ENCODE measurements at places on chromosomes 1 and 21.
A peak's percentile ranks its signal among the peaks of the same experiment; 100 is the strongest.

- no peak for DNase-seq
Measured at GRCh38 chr1:1101503-1101902, 14.4 kb downstream of the C1orf159 start.

DNA sequence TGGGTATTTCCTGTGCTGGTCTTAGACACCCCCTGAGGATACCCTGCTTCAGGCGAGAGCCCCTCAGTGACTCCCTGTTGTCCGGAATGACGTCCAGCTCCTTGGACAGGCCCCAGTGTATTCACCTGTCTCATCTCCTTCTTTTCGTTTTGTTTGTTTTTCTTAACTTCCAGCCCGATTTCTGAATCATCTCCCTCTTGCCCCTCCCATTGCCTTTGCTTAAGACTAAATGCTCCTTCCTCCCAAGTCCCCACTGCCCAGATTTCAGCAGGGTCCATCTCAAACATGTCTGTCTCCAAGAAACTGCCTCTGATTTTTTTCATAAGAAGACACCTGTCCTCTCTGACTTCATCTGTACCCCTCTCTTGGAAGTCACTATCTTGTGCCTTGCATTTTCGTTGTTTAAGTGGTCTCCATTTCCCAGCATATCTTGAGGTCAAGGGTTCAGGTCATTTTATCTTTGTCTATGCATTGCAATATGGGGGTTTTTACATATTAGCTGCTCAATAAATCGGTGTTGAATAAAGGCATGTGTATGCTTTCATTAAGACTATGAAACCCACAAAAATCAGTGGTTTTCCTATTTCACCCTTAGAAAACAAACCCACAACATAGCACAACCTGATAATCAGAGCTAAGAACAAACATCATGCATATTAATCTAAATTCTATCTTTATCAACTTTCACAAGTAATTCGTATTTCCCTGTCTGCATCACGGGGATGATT lies 58.4 kb upstream of the LGALS8 start:
- DNase-seq = no peak

- no peak for DNase-seq
Measured at GRCh38 chr1:228120857-228121489, 11.9 kb upstream of the MRPL55 start.

DNA sequence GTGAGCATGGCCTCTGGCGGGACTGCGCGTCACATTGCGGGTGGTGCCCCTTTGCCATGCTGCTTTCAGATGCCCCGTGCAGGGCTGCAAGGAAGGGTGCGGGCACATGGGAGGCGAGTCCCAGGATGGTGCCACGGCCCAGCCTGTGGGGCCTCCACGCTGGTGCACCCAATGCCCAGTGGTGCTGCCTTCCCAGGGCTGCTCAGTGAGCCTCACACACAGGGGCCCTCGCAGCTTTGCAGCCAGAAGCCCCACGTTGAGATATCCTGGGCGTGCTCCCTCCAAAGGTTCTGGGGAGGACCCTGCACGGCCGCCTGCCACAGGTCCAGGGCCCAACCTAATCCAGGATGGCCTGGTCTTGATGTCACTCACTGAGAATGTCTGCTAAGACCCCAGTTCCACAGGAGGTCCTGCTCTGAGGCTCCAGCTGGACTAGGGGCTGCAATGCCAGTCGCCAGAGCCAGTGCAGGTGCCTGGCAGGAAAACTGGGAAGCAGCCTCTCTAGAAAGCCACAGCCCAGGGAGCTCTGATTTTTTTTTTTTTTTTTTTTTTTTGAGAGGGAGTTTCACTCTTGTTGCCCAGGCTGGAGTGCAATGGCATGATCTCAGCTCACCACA lies 34.1 kb upstream of the PRSS38 start:
- no peak for DNase-seq

GRCh38 chr1:12539705-12540579 lies 78.1 kb downstream of the DHRS3 start:
- peak; percentile 34 for DNase-seq

GRCh38 chr1:24506691-24507381 lies 4.2 kb downstream of the RCAN3 start:
- no peak for DNase-seq

- DNase-seq = no peak
Measured at GRCh38 chr1:225768662-225769426, 8.8 kb upstream of the SRP9 start.

DNA sequence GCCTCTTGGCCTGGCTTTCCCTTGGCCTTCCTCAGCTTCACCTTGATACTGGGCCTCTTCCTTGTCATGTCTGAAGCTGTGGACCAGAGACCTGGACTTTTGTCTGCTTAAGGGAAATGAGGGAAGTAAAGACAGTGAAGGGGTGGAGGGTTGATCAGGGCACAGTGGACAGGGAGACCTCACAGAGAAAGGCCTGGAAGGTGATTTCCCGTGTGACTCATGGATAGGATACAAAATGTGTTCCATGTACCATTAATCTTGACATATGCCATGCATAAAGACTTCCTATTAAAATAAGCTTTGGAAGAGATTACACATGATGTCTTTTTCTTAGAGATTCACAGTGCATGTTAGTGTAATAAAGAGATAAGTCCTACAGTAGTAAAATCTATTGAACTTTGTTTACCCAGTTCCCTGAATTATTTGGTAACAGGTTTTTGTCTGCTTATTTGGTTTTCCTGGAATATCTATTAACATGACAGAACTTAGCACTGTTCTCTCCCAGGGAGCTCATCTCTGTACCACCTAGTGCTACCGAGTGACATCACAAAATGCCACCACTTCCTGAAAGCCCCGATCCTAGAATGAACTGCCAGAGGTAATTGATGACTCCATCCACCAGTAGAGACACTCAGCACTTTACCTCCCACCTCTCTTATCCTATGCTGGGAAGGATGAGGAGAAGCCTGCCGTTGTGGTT lies 22.2 kb downstream of the UBE2T start:
- no peak for DNase-seq

GRCh38 chr1:18917071-18917799 lies 14.9 kb upstream of the ALDH4A1 start:
- DNase-seq = no peak

DNA sequence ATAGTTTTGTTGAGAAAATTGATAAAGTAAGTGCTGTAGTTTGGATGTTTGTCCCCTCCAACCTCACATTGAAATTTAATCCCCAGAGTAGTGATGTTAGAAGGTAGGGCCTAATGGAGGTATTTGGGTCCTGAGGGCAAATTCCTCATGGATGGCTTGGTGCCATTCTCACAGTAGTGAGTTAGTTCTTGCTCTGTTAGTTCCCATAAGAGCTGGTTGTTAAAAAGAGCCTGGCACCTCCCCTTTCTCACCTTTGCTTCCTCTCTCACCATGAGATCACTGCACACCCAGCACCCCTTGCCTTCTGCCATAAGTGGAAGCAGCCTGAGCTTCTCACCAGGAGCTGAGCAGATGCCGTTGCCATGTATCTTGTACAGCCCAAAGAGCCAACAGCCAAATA lies 354.8 kb upstream of the NFIA start:
- DNase-seq = no peak

- DNase-seq = no peak
Measured at GRCh38 chr1:87208931-87209330, 119.7 kb upstream of the LMO4 start.

DNA sequence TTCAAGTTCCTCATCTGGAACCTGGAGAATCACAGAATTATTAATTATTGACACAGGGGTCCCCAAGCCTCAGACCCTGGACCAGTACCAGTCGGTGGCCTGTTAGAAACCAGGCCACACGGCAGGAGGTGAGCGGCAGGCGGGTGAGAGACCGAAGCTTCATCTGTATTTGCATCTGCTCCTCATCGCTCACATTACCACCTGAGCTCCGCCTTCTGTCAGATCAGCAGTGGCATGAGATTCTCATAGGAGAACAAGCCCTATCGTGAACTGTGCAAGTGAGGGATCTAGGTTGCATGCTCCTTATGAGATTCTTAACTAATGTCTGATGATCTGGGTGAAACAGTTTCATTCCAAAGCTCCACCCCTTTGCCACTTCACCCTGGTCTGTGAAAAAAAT lies 125.9 kb downstream of the C1orf21 start:
- no peak for DNase-seq

- no peak for DNase-seq
Measured at GRCh38 chr1:30335997-30336390, 387.4 kb downstream of the MATN1 start.

DNA sequence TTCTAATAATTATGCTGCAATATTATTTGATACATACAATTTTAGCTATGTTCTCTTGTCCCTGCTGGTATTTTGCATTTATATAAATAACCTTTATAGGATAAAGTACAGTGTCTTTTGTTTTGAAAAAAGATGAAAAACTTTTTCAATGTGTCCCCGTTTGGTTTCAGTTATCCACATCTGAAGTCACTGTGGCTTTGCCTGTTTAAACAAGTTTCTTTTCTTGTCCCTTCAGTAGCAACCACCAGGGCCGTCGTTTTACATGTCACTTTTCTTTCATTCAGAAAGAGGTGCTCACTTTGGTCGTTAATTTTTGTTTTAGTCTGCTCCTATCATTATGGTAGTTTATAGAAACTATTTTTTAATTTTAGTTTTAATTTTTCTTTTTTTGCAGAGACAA lies 41.4 kb downstream of the RABGAP1L start:
- DNase-seq = no peak
